ENCODE measurements at places on chromosomes 13 and 19.

GRCh38 chr13:25415241-25415640 is 43.5 kb downstream of the ATP8A2 start:
- DNase-seq: no peak

- peak; percentile 66 for DNase-seq
These were observed 34.3 kb downstream of the ZNF536 start for GRCh38 chr19:30406220-30407067.

GRCh38 chr19:54403054-54403453 is 12.2 kb upstream of the TTYH1 start:
- DNase-seq: no peak

- DNase-seq: no peak
These were observed 481 bp downstream of the FGF22 start for GRCh38 chr19:640161-640558.

DNA sequence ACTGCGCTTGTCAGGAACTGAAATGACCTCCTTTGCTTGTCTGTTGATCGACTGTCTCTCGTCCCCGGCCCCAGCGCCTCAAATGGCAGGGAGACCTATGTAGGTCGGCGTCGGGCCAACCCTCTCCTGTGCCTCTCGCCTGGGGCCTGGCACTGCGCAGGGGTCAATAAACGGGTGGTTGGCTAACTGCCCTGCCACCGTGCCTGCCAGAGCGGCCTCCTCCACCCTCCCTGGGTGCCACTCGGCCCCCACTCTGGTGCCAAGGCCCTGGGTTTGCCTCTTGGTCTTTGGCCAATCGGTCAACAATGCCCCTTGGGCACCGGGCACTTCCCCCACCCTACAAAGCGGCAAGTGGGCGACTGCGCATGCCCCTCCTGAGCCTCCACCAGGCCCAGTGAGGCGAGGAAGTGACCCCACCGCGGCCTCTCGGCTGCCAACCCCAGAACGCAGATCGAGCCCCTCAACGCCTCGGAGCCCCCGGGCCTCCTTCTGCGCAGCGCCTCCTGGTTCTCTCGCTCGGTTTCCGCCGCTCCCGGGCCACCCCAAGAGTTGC is 1.1 kb downstream of the KEAP1 start:
- peak; percentile 87 for DNase-seq

DNA sequence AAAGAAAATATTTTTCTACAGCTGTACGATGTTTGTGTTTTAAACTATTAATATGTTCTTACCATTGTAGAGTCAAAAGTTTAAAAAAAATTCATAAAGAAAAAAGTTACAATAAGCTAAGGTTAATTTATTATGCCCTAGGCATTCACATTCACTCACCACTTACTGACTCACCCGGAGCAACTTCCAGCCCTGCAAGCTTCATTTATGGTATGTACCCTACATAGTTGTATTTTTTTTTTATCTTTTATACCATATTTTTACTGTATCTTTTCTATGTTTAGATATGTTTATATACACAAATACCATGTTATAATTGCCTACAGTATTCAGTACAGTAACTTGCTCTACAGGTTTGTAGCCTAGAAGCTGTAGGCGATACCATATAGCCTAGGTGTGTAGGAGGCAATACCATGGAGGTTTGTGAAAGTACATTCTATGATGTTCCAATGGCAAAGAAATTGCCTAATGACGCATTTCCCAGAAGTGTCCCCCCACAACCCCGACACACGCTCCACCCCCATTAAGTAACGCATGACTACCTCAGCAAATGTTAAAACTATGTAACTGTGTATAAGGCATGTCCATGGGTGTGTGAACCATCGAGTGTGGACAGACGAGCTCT is 60.4 kb downstream of the SLITRK6 start:
- no peak for DNase-seq

- DNase-seq: peak; percentile 91
These were observed 617 bp upstream of the IQCN start for GRCh38 chr19:18274781-18275356.

DNA sequence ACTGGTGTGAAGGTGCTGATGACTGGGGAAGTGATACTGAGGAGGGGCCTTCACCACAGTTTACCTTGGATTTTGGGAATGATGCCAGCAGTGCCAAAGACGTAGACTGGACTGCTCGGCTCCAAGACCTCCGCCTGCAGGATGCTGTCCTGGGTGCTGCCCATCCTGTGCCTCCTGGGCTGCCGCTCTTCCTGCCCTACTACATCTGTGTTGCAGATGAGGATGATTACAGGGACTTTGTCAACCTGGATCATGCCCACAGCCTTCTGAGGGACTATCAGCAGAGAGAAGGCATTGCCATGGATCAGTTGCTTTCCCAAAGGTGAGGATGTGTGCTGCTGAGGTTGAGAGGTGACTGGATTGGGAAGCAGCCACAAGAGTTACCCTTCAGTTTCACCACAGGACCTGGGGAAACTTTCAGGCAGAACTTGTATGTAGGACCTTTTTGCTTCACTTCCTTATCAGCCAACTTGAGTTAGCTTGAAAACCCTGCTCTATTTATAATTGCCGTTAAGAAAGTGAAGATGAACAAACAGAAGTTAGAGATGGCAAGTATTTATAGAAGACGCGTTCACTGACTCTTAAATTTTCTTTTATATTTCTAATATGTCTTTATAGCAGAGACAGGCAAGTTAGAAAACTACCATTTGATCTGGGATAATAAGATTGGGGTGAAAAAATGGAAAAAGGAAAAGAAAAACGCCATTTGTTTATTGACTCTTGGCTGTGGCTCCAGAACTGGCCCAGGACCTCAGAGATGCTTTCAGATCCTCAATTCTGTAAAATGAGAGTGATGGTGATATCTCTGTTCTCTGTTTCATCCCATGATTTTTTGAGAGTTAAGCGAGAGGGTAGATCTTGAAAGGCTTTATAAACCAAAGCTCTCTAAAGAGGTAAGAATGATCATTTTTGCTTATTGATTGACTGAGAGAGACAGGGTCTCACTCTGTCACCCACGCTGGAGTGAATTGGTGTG is 5.3 kb downstream of the PDCD2L start:
- DNase-seq: peak; percentile 14

GRCh38 chr13:102897371-102898138 is 51.7 kb downstream of the ERCC5 start:
- DNase-seq: no peak

DNA sequence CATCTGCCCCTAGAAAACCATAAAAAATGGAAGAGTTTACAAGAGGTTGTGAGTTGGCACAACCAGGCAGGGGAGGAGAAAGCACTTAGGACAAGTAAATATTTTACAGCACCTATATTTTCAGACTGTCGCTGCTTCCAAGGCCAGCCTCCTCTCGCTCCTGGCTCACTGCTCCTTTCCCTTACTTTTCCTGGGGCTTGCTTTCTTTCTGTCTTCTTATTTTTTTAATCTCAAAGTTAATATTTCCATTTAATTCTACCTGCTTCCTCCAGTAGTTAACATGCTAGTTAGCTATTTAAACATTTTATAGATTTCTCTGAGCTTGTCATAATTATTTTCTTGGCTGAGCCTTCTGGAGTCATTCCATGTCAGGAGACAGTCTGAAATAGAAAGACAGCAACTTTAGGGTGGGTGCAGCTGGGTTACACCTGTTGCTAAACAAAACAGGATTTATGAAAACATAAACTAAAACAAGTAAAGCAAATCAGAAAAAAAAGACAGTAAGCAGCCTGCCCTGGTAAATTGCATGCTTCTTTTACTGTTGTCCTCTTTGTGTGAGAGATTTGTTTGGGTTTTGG is 330.1 kb downstream of the DLEU7 start:
- DNase-seq: no peak

DNA sequence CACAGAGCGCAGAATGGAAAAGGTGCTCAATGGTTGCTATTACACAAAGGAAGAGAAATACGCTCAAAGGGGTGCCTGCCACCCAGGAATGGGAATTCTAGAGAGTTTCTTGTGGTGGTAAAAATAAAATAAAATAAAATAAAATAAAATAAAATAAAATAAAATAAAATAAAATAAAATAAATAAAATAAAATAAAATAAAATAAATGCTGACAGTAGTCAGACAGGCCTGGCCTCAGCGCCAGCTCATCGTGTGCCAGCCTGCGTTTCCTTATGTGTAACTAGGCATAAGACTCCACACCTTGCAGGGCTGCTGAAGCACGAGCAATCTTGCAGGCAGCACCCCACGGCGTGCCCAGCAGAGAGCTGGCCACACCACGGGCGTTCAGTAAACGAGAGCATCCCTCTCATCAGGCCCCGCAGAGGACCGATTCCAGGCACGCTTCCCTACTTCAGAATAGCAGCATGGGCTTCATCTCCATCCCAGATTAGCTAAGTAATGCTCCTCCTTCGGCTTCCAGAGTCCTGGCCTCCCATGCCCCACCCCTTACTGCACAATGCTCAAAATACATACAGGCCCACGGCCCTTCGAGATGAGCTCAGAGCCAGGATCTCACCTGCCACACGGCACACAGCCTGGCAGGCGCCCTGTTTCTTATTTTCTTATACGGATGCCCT is 5.6 kb downstream of the NAPA start:
- no peak for DNase-seq

GRCh38 chr13:113969973-113970611 is 3.8 kb downstream of the C13orf46 start:
- no peak for DNase-seq

DNA sequence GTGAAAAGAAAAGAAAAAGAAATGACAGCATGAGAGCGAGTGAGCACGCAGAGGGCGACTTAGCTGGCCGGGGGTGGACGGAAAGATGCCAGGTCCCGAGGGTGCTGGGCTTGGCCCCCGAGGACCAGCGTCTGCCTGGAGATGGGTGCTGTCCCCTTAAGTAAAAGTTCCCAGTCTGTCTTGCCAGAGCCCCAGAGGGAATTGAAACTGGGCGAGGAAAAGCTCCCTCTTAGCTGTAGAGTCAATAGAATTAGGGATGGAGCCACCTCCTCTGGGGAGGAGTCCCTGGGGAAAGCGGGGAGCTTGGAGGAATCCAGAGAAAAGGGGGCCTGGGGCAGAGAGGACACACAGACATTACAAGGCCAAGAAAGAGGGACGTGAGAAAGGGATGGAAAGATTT is 13.3 kb downstream of the BCAM start:
- DNase-seq: no peak

DNA sequence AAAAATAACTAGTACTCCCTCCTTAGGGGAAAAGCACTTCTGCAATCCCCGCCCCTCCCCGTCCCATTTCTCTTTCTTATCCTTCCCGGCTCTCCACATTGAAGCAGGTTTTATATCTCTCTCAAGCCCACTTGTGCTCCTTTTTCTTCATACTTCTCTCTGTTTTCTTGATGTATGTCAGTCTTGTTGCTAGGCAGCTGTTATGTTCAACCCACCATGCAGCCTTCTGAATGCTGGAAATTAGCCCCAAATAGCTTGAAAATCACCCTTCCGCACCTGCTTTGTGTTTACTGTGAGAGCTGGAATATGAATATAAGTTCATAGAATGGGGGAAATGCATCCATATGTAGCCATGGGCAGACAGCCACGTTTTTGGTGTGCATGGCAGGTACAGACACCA is 461.4 kb downstream of the MYO16 start:
- no peak for DNase-seq

GRCh38 chr19:16473875-16474392 is 2.2 kb upstream of the EPS15L1 start:
- DNase-seq: no peak

- no peak for DNase-seq
These were observed 76.6 kb downstream of the SERP2 start for GRCh38 chr13:44449999-44450821.

DNA sequence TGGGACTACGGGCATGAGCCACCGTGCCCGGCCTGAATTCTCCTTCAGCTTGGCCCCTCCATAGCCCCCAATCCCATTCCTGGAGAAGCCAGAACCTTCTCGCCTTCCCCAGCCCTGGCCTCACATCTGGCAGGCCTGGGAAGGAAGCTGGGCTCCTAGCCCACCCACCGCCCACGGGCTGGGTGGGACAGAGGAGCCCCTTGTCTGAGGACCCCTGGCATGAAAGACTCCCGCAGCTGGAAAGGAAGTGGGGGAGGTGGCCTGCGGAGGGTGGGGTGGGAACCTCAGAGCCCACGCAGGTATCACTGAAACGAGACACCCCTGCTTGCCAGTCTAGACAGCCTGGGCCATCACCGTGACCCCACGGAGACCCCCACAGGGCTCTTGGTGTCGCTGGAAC is 7.7 kb upstream of the NANOS3 start:
- no peak for DNase-seq

DNA sequence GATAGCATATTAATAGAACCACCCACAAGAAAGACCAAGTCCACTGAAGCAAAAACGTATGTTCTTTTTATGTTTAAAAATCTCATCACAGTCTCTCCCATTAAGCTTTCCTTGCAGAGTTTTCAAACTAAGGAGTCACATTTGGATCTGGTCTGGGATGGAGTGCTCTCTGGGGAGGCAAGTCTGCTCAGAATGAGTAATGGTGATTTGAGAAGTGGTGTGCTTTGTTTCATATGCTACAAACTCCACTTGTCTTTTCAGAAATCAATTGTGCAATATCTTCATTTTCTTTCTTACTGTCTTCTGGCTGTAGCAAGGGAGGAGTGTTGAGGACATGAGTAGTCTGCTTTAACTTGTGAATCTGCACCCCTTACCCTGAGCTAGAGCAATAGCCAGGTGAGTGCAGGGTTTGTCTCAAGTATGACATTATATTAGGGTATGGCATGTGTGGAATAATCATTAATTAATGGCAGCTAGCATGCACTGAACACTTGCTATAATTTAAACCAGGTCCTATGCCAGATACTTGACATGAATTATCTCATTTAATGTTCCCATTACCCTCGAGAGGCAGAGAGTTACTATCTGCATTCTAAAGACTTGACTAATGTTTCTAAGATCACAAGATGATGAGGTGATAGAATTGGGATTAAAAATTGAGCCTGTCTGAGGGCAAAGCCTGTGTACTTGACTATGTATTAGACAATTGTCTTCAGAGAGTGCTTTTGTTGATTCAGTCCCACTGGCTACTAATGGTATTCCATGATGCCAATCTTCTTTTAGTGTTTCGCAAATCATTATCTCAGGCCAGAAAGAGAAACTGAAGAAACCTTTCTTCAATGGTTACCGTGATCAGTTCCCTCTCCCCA is 171.8 kb downstream of the GPC6 start:
- no peak for DNase-seq

GRCh38 chr19:9848762-9849161 is 13.6 kb downstream of the PIN1 start:
- DNase-seq: no peak

- DNase-seq: no peak
These were observed 403 bp upstream of the SIAH3 start for GRCh38 chr13:45851956-45852355.

GRCh38 chr19:19263886-19264487 is 9.1 kb downstream of the TM6SF2 start:
- no peak for DNase-seq

- DNase-seq: no peak
These were observed 38.4 kb upstream of the RNF113B start for GRCh38 chr13:98215508-98215907.

GRCh38 chr13:76523740-76524340 is 362.4 kb downstream of the KCTD12 start:
- no peak for DNase-seq

DNA sequence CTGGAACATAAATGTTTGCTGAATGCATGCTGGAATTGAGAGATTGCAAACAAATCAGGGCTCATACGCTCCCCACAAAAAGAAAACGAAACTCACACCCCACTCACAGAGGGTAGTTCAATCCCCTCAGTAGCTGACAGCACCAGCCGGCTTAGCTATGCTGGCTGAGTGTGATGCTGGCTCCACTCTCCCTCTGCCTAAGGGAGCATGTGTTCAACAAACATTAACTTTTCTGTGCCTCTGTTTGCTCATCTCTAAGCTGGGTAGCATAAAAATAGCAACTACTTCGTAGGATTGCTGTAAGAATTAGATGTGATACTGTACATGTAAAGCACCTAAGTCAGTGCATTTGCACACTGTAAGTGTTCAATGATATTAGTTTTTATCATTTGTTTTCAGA is 282.6 kb downstream of the FOXO1 start:
- DNase-seq: no peak
